ENCODE measurements at places on chromosomes 7 and 10.

GRCh38 chr10:118730756-118731456, 23.9 kb downstream of the CACUL1 start:
- no peak for DNase-seq

- no peak for DNase-seq
Observed at GRCh38 chr7:96093435-96093834, 228.5 kb downstream of the SLC25A13 start.

- no peak for DNase-seq
Observed at GRCh38 chr7:137578541-137578940, 235.0 kb upstream of the PTN start.

- no peak for DNase-seq
Observed at GRCh38 chr10:29804025-29804852, 169.5 kb upstream of the SVIL start.

DNA sequence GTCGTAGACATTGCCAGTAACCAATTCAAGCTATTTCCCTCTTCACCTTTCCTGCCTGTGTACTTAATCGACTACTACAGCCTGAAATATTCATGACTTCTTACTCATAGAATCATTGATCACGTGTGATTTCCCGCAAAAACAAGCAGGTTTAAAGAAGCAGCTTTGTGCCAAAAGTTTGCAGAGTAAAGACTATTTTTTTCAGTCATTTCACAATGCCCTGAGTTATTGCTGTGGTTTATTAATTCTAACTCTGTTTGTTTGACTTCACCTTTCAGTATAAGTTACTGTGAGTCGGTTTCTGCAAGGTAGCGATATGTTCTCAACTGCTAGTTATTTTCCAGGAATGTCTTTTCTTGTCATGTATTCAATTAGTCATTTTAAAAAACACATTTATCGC, 995.3 kb downstream of the SORCS1 start:
- no peak for DNase-seq

- DNase-seq: no peak
Observed at GRCh38 chr7:2872296-2872874, 28.3 kb upstream of the GNA12 start.

DNA sequence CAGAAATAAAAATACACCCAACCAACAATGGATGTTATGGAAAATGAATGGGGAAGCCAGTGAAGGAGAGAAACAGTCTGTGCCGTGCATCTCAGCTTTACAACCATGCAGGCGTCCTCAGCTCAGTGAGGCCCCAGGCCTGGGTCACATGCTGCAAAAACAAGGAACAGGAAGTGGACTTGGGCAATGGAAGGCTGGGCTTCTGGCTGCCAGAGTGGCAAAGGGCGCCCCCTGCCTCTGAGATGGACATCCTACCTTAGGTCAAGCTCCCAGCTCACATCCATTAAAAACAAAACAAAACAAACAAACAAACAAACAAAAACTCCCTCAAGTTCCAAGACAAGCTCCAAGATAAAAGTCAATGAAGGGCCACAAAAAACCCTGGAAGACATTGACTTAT, 54.7 kb upstream of the AFAP1L2 start:
- DNase-seq: no peak

GRCh38 chr7:91285696-91286355, 21.6 kb downstream of the FZD1 start:
- DNase-seq: no peak

GRCh38 chr10:72911758-72912157, 18.2 kb downstream of the OIT3 start:
- no peak for DNase-seq

DNA sequence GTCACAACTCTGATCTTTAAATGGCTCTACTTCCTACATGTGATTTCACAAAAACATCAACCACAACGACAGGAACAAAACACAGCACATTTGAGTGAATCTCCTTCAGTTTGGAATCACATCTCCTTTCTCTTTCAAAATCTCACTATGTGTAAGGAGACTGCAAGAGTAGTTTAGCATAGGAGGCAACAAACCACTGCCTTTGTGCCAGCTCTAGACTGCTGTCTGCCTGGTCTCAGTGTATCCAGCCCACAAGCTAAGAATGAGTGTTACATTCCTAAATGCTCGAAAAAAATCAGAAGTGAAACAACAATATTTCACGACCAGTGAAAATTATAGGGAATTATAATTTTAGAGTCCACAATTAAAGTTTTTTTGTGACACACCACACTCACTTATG, 217.0 kb upstream of the STEAP4 start:
- DNase-seq: no peak

- DNase-seq: no peak
Observed at GRCh38 chr7:50491943-50492342, 41.8 kb upstream of the FIGNL1 start.

GRCh38 chr10:13899941-13900340, 313.2 kb downstream of the PRPF18 start:
- DNase-seq: no peak

- no peak for DNase-seq
Observed at GRCh38 chr7:106563466-106564150, 97.3 kb downstream of the CCDC71L start.

DNA sequence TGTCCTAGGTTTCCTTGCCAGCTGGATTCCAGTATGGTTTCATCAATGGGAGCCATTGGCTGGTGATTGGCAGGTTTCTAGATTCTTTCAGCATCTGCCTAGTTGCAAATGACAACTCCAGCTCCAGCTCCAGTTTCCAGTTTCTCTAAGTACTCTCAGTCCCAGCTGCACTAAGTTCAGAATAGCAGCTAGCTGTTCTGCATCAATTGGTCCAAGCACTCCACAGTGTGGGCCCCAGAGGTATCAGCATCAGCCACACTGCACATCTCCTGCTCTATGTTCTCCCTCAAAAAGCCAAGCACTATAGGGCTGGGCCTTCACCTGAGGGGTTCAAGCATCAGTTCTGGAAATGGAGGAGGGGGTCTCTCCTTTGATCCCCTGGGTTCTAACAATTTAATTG, 143.4 kb downstream of the VPS50 start:
- no peak for DNase-seq

- no peak for DNase-seq
Observed at GRCh38 chr10:86350897-86351296, 15.7 kb downstream of the GRID1 start.

DNA sequence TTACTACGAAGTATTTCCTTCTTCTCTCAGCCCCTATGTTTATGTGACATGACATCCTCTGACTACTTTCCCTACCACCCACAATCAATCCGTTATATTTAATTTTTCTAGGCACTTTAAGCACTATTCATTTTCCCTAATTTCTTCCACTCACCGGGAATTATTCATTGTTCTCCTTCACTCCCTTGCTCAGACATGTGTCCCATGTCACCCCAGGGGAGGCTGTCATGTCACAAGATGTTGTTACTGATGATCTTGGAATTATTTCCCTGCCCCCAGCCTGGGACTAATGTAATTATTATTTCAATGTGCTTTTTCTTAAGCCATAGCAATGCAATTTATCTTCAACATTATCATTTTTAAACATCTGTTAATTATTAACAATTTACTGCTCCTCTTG, 317.2 kb downstream of the PHF14 start:
- no peak for DNase-seq

DNA sequence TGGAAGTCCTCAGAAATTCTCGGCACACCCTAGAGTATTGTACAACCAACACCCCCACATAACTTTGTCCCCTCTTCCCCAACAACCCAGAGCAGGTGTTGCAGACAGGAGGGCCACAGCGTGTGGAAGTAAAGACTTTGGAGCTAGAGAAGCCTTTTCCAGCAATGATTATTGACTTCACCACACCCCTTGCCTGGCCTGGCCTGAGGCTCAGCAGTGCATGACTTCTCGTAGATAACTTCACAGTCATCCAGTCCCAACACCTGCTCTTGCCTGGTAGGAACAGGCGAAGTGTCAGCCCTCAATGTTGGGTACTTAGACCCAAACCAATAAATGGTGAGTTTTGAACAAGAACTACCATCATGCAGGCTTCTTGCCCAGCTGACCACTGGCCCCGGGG, 36.7 kb downstream of the GOT1 start:
- DNase-seq: no peak

DNA sequence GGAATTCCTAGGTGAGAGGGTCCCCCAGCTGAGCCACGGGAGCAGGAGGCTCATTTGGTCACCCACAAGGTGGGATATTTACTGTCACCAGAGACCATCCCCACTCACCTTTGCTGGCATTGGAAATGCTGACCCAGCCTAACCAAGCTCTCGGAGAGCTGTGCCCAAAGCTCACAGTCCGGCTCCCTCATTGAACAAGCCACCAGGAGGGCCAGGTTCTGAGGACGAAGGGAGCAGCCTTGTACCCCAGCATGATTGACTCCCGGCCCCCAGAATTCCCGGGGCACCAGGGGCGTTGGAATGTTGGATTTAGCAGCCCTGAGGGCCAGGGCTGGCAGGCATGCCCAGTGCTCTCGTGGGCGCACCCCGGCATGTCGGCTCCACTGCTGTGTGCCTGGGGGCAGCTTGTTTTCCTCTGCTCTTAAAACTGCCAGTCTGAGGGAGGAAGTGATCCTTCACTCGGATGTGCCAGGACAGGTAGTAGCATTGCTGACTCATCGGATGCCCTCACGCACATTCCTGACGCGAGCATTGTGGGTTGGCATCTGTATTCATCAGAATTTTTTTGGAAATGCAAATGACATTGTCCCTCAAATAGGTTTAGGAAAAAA, 23.3 kb downstream of the CLIP2 start:
- DNase-seq: no peak

GRCh38 chr10:75408911-75409885, 7.6 kb upstream of the ZNF503 start:
- no peak for DNase-seq

DNA sequence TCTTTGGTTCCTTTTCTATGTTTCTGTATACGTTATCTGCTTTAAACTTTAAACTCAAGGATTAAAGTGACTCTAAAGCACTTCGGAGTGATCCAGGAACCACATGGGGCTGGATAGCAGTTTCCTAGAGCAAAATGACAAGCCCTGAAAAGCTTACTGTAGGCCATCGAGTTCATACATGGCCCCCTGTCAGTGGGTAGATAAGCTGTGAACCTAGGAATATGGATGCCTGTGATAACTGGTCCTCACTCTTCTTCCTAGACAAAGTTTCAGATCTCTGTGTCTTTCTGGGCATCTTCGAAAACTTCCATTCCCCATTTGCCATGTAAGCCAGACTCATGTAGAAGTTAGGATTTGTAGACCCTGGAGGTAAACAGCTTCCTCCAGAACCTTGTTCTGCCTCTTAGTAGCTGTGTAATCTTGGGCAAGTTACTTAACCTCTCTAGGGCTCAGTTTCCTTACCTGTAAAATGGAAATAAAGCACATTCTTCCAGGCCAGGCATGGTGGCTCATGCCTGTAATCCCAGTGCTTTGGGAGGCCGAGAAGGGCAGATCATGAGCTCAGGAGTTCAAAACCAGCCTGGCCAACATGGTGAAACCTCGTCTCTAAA, 49.3 kb upstream of the KMT2E start:
- no peak for DNase-seq

DNA sequence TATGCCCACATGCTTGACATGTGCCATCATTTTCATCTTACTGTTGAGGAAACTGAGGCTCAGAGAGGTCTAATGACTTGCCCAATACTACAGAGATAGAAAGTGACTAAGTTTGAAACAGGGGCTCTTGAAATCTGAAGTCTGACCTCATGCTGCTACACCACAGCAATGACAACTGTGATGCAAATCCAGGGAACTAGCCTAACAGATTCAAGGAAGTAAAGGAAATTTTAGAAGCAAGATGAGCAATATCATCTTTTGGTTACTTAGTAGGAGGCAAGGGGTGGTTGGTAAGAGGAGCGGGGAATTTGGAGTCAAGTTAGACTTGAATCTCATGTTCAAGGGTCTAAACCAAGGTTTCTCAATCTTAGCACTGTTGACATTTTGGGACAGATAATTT, 26.3 kb upstream of the OSBPL3 start:
- no peak for DNase-seq

- DNase-seq: no peak
Observed at GRCh38 chr7:7977774-7978173, 9.2 kb downstream of the GLCCI1 start.

DNA sequence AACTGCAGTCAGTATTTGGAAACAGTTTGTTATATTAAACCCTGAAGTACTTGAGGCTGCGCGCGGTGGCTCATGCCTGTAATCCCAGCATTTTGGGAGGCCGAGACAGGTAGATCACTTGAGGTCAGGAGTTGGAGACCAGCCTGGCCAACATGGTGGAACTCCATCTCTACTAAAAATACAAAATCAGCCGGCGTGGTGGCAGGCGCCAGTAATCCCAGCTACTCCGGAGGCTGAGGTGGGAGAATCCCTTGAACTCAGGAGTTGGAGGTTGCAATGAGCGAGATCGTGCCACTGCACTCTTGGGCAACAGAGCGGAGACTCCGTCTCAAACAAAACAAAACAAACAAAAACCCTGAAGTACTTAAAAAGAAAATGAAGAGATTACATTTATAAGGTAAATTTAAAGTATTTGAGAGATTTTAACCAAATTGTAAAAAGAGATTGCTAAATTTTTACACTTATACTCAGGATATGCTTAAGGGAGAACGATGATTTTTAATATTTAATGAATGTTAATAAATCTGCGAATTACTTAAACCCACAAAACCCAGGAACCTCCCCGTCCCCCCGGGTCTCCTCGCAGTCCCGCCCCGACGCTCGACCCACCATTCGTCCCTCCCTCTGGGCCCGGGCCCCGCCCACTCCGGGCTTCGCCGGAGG, 425 bp upstream of the MTG1 start:
- DNase-seq: no peak

DNA sequence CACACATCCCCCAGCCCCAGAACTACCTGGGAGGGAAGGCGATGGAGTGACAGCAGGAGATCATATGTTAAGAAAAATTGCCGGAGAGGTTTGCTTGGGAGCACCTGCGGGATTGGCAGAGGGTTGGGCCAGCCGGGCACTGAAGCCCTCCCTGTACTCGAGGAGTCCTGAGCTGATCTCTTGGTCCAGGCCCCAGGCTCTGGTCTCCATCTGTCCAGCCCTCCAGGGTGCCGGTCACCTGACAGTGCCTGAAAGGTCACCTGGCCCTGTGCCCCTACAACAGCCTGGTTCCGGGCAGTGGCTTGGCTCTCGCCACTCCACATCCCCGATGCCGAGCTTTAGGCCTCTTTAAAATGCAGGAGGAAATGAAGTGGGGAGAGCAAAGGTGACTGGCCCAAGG, 47.3 kb upstream of the PCBD1 start:
- no peak for DNase-seq
